ENCODE measurements at places on chromosomes 13 and 19.

- no peak for DNase-seq
These were observed 26.1 kb downstream of the GAS6 start for GRCh38 chr13:113837560-113838355.

DNA sequence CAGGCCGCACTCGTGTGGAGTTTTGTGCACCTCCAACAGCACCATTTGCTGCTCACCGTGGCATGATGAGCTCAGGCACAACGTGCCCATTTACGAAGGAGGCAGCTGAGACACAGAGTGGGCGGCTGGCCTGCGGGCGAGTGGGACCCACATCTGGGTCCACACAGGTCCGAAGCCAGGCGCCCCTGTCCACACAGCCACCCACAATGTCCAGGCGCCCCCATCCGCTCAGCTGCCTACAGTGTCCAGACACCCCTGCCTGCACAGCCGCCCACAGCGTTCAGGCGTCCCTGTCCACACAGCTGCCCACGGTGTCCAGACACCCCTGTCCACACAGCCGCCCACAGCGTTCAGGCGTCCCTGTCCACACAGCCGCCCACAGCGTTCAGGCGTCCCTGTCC lies 42.5 kb upstream of the F7 start:
- DNase-seq: no peak

DNA sequence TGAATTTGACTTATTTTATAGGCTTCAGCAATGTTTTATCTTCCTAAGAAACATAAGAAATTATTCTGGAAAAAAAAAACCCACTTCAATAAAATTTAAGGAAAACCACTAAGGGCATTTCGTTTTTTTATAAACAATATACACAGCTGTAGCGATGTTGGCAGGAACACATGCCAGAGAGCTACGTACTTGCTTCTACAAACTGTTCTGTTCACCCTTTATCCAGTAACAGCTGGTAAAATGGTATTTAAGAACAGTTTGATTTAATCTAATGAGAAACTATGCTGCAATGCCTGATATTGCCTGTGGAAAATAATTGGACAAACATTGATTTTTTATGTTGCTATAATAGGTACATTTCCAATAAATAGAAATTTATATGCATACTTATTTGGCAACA lies 137.2 kb upstream of the DACH1 start:
- no peak for DNase-seq

GRCh38 chr13:92197669-92198068 lies 799.2 kb downstream of the GPC5 start:
- no peak for DNase-seq

DNA sequence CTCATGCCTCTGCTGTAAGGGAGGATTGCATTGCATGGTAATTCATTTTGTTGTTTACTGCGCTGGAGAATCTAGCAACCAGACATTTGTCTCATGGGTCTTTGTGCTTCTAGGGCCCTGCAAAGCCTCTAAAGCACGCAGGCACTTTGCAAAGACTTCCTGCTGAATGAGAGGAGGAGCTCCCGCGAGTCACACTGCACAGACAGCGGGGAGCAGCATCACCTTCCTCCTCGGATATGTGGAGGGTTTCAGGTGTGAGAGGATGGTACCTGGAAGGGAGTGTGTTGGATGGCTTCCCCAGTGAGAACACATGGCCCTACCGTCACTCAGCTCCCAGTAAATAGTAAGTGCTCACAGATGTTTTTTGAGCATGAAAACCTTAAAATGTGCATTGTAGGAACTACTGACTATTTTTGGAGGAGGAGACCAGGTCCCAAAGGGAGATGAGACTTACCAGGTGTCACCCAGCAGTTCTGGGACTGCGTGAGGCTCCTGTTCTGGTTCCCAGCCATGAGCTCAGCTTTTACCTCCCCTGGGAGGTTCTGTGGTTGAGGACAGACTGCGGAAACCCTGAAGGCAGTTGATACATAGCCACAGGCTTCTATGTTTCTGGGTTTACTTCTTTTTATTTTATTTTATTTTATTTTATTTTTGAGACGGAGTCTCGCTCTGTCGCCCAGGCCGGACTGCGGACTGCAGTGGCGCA lies 278.0 kb downstream of the FGF9 start:
- no peak for DNase-seq

GRCh38 chr19:11230621-11231386 lies 8.6 kb upstream of the ANGPTL8 start:
- DNase-seq: no peak

DNA sequence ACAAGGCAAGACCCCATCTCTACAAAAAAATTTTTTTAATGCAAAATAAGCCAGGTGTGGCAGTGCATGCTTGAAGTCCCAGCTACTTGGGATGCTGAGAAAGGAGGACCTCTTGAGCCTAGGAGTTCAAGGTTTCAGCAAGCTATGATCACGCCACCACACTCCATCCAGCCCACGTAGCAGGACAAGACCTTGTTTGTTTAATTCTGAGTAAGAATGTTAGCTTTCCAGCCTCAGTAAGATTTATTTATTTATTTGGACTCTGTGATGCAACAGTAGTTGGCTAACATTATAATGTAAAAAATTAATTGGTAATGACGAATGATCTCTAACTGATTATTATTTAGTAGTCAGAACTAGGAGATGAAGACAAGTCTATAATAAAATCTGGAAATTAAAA lies 23.3 kb downstream of the N4BP2L2 start:
- DNase-seq: no peak

GRCh38 chr13:48590141-48590901 lies 57.4 kb upstream of the RCBTB2 start:
- DNase-seq: no peak

DNA sequence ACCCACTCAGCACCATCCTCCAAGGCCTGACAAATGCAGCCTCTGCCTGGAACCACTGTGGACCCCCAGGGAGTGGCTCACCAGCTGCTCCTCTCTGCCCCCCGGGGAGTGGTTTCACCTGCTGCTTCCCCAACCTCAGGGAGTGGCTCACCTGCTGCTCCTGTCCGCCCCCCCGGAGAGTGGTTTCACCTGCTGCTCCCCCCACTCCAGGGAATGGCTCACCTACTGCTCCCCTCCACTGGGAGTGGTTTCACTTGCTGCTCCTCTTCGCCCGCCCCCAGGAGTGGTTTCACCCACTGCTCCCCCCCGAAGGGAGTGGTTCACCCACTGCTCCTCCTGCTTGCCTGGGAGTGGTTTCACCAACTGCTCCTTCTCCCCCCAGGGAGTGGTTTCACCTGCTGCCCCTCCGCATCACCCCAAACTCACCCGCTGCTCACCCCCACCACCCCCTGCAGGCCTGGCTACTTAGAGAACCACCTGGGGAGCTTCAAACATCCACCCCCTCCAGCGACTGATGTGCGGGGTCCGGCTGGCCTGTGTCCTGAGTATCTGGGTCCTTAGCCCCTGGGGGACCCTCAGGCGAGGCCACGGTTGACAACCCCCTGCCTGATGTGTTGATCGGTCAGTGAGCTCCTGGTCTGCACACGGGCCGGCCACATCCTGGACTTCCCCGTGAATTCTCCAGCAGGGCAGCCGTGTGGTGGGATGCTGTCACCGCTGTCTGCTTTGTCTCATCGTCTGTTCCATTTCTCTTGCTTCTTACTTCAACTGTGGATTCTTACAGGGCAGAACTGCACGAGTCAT lies 14.6 kb upstream of the TMEM255B start:
- DNase-seq: no peak

GRCh38 chr19:7930765-7931164 lies 4.8 kb upstream of the CTXN1 start:
- DNase-seq: no peak

- no peak for DNase-seq
These were observed 2.8 kb downstream of the MIR17HG start for GRCh38 chr13:91349992-91350911.

DNA sequence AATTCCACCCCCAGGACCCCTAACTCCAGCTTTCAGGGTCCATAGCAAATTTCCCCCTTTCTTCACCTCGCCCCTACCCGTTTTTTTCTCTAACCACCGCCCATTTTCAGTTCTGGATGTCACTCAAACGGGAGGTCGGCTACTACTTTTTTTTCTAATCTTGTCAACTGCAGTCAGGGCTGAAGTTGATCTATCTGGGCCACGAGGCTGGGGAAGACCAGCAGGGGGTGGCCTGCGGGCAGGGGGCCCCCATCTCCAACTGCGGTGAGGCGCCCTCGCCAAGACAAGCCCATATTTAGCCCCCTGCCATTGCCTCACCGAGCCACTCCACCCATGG lies 748 bp downstream of the LHFPL6 start:
- DNase-seq: no peak

- DNase-seq: no peak
These were observed 17.7 kb upstream of the DPY19L3 start for GRCh38 chr19:32387701-32388392.

- no peak for DNase-seq
These were observed 6.6 kb downstream of the THOP1 start for GRCh38 chr19:2791876-2792275.

DNA sequence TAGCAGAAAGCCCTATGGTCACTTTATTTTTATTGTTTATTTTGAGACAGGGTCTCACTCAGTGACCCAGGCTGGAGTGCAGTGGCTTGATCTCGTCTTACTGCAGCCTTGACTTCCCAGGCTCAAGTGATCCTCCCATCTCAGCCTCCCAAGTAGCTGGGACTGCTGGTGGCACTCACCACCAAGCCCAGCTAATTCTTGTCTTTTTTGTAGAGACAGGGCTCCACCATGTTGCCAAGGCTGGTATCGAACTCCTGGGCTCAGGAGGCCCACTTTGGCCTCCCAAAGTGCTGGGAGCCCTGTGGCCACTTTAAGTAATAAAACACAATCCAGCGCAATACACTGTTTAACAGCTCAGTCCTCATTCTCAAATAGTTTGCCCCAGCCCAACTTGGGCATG lies 69.3 kb downstream of the NUFIP1 start:
- no peak for DNase-seq

DNA sequence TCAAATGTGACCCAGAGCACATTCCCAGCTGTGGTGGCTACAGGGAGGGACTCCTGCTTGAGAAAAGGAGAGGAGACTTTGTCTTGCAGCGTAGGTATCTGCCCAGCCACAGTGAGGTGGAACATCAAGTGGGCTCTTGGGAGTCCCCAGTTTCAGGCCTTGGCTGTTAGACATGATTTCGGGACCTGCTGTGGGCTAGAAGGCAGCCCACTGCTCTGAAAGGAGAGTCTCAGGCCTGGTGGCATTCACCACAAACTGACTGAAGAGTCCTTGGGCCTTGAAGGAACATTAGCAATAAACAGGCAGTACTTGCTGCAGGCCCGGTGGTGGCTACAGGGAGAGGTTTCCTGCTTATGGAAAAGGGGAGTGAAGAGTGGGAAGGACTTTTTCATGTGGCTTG lies 61.8 kb upstream of the TEX29 start:
- no peak for DNase-seq

DNA sequence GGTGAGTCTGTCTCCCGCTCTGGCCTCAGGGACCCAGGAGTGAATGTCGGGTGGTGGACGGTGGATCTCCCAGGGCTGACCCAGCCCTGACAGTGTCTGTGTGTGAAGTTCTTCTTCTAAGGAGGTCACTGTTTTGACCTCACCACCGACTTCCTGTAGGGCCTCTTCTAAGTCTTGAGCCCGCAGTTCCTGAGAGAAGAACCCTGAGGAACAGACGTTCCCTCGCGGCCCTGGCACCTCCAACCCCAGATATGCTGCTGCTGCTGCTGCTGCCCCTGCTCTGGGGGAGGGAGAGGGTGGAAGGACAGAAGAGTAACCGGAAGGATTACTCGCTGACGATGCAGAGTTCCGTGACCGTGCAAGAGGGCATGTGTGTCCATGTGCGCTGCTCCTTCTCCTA lies at the start of gene SIGLEC7:
Gene SIGLEC7 (plus strand): TSS at position 183 of the 400 bp plus-strand sequence. CDS start 69 bp downstream, at position 252.
- no peak for DNase-seq

DNA sequence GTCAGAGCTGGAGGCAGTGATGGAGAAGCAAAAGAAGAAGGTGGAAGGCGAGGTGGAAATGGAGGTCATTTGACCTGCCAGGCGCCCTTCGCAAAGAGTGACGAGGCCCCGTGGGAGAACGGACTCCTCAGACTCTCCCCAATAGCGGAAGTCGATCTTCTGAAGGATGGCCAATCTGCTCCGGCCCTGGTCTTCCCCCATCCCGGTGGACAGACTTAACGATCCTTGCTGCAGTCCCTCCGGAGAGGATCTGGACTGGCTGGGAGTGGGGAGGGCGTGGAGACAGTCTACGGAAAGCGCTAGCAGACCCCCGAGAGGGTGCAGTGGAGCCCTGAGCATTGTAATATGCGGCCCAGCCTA lies 11.9 kb downstream of the EPS8L1 start:
- no peak for DNase-seq

DNA sequence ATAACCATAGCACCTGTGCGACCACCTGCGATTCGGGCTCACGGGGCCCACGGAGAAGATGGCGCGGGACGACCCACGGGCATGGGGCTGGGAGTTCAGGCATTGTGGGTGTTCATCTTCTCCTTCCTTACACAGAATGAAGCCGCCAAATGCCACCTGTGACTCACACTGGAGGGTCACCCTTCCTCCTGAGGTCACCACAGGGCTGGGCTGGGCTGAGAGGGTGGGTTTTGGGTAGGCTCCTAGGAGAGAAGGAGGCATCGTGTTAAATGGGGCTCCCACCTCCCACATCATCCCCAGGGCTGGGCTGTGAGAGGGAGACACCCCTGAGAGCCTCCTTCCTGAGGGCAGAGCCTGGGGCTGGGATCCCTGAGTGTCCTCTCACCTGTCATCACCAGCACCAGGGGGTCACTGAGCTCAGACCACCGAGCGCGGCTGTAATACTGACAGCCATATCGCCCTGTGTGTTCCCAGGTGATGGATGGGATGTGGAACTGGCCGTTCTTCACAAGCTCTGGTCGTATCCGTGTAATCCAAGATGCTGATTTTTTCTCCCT lies 1.4 kb downstream of the LILRB2 start:
- no peak for DNase-seq

- no peak for DNase-seq
These were observed 843 bp downstream of the ANO8 start for GRCh38 chr19:17333611-17334413.

- DNase-seq: no peak
These were observed 284.3 kb downstream of the FOXO1 start for GRCh38 chr13:40381935-40382764.

DNA sequence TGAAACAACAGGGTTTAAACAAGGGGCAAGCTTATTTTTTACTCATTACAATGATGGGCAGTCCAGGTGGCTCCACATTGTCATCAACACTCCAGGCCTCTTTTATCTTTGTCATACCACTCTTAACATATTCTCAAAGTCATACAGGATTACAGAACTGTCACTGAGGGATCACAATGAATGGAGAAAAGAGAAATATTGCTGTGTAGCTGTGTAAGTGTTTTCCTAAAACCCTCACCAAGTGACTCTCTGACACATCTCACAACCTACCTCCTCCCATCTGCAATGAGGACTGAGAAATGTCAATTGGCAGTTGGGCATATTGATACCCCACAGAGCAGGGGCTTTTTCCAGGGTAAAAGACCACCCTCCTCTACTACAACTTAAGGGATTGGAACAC lies 562.1 kb downstream of the TBC1D4 start:
- DNase-seq: no peak

Measured in nephron progenitor cell (in vitro differentiated cells).